Stimulated activated CD8-positive, alpha-beta memory T cell treated with anti-CD3 and anti-CD28 coated beads, Interleukin-4, amount 100 ng/mL, for 4 hours (primary cell): ENCODE measurements at places on chromosomes 5 and 9.

DNA sequence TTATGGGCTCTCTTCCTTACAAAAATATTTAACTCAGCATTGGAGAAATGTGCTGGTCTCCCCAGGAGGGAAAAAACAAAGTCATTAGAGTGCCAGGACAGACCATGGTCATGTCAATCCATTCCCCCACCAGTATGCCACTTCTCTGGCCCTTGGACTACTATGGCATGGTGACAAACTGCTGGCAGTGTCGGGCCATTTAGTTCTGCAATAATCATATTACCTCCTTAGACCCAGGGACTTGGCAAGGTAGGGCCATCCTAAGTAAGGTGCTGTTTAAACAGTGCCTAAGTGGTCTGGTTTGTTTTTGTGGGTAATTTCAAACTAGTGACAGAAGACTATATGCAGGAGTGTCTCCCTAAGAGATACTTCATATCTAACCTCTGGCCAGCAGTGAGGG, 177.8 kb upstream of the STK32A start:
- DNase-seq = no peak

DNA sequence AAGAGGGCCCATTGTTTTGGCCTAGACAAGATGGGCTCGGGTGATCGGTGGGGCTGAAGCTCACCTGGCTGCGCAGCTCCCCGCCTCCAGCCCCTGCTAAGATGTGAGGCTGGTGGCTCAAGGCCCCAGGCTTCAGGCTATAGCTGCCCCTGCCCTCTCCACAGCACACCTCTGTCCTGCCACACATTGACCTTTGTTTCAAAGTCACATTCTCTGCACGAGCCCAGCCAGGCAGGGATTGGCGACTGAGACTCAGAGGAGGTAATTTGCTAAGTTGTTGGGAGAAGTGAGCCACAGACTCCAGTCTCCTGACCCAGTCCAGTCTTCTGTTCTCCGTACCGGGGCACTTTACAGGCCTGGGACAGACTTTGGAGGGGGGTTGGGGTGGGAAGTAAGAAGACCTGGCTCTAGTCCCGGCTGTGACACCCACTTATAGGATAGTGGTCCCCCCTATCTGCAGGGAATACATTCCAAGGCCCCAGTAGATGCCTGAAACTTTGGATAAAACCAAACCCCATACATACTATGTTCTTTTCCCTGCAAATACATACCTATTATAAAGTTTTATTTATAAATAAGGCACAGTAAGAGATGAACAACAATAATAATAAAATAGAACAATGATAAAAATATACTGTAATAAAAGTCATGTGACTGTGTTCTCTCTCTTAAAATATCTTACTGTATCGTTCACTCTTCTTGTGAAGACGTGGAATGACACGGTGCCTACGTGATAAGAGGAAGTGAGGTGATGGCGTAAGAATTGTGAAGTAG, 13.3 kb downstream of the PDGFRB start:
- no peak for DNase-seq

GRCh38 chr9:17744786-17745185, 165.9 kb downstream of the SH3GL2 start:
- no peak for DNase-seq

GRCh38 chr9:86645303-86645702, 291.1 kb upstream of the TUT7 start:
- no peak for DNase-seq

DNA sequence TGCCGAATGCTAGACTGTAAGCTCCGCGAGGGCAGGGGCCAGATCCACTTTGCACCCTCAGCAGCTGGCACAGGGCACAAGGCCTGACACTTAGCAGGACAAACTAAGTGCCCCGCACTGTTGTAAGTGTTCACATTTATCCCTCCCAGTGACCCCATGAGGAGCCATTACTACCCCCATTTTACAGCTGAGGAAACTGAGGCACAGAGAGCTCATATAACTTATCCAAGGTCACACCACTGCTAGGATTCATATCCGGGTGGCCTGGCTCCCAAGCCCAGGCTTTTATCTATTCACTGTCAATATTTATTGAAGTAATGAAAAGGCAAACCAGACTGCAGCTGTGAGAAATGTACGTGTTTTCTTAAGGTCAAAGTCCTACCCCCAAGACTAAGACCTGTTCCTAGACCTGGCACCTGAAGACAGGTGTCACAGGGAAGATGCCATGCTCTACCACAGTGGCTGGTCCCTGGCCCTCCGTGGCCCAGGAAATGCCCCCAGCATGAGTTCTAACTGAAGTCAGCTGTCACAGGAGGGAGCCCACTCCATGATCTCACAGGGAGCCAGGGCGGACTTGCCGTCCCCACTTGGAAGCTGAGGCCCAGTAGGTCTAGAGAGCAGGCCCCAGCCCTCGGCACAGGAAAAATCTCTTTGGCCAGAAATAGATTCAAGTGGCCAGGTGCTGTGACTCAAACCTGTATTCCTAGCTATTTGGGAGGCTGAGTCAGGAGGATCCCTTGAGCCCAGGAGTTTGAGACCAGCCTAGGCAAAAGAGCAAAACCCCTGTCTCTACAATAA, 74.7 kb upstream of the IL17B start:
- no peak for DNase-seq

GRCh38 chr5:138635265-138635664, 60.1 kb upstream of the HSPA9 start:
- DNase-seq = no peak

- no peak for DNase-seq
These were observed 325.4 kb downstream of the RFX3 start for GRCh38 chr9:3200331-3200774.

- DNase-seq = no peak
These were observed 611.2 kb upstream of the ZNF608 start for GRCh38 chr5:125357660-125358059.

DNA sequence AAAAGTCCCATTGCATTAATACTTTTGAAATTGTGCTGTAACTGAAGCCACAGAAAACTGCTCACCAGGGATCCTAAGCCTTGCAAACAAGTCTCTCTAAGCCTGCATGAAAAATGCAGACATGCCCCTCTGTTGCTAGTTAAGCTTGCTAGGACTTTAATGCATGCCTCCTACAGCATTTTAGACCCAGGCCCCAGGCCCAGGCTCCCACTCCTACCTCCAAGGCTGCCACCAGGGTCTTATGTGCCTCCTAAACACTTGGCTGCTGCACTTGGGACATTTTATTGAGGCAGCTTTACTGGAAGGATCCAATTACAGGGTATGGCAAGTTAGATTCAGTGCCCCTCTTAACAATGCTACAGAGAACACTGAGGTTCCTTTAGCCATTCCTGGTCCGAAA, 467.3 kb upstream of the CLINT1 start:
- DNase-seq = no peak

DNA sequence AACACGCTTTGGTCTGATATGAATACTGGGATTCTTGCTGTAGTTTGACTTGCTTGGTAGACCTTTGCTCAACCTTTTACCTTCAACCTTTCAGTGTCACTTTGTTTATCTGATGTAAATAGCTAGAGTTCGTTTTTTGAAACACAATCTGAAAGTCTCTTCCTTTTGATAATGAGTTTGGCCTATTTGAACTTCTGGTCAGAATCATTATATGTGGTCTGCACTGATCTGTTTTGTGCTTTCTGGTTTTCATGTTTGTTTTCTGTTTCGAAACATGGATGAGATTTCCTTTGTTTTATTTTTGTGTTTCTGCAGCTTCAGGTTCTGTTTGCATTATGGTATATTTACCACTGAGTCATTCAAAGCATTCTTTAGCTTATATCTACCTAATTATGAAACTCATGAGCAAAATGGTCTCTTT, 217.5 kb downstream of the GABBR2 start:
- no peak for DNase-seq

- DNase-seq = no peak
These were observed 215.8 kb downstream of the ADAMTS12 start for GRCh38 chr5:33675958-33676464.

- DNase-seq = no peak
These were observed 5.2 kb upstream of the ITGA2 start for GRCh38 chr5:52983731-52984636.

- DNase-seq = no peak
These were observed 536.1 kb downstream of the ZNF608 start for GRCh38 chr5:124210111-124210910.

- DNase-seq = no peak
These were observed 71.8 kb upstream of the NFIL3 start for GRCh38 chr9:91495450-91495849.

GRCh38 chr5:135269199-135269598, 129.8 kb downstream of the MACROH2A1 start:
- no peak for DNase-seq

- DNase-seq = no peak
These were observed 1.7 kb downstream of the FREM1 start for GRCh38 chr9:14908295-14909180.

GRCh38 chr9:80097476-80097875, 525.7 kb downstream of the TLE4 start:
- DNase-seq = no peak

DNA sequence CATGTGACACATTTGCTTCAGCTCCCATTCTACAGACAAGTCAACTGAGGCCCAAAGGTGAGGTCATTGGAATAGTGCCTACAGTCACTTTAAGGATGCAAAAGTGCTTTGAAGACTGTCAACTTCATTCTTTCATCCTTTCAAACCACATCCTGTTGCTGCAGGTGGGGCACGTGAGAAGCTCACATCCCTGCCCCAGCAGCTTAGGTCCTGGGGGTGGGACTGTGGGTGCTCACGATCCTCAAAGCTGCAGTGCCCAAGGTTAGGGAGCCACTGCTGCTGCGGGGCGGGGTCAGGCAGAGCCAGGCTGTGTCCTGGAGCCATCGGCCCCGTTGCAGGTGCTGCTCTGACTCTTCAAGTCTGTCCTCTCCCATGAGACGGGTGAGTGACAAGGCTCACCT, 57.9 kb upstream of the IER5L start:
- DNase-seq = no peak

GRCh38 chr9:121557581-121558447, 58.2 kb upstream of the GGTA1 start:
- DNase-seq = no peak

GRCh38 chr9:82101475-82101874, 112.9 kb downstream of the SPATA31D1 start:
- DNase-seq = no peak

DNA sequence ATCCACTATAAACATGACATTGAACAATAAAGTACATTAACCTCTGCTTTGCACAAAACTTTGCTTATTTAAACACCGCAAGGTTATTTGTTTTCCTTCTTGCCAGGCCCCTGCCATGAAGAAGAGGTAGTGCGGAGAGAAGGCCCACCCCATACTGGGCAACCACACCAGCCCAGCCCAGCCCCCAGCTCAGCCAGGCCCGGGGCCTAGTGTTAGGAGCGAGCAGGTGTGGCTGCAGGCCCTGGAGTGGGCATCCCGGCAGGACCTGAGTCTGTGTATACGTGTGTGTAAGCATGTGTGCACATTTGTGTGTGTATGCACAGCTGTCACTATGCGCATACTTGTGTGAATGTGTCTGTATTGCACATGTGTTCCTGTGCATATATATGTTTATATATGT, 90.4 kb upstream of the MVB12B start:
- DNase-seq = no peak

- DNase-seq = no peak
These were observed 274.7 kb downstream of the FBXL7 start for GRCh38 chr5:15774632-15775031.

- DNase-seq = no peak
These were observed 60.8 kb upstream of the KLF9 start for GRCh38 chr9:70475211-70475610.

GRCh38 chr5:174692982-174693422, 31.4 kb upstream of the MSX2 start:
- no peak for DNase-seq

GRCh38 chr5:20241351-20241750, 253.4 kb upstream of the CDH18 start:
- no peak for DNase-seq

DNA sequence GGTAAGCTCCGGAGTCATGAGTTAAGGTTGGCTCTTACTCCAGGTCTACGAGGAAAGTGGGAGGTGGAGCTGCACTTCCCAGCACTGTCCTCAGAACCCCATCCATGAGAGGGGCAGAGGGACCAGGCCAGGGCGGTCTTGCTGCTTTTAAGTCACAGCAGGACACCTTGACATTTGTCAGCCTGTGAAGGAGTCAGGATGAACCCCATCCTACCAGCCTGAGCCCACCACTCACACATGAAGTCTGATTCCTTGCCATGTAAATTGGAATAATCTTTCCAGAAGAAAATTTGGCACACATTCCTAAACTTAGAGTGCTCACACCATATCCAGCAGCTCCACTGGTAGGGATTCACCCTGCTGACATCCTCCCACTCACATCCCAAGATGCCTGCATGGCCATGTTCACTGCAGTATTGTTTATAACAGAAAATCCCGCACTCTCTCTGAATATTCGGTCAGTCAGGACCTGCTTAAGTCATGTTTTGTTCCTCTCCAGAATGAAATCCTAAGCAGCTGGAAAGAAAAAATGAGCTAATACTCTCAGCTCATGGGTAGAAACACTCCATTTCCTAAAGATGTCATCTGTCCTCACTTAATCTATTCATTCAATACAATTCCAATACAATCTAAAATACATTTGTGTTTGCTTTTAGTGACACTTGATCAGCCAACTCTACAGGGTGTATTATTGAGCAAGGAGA, 79.3 kb upstream of the COL5A1 start:
- DNase-seq = no peak

GRCh38 chr5:77743181-77743580, 33.0 kb downstream of the TBCA start:
- DNase-seq = no peak

- DNase-seq = no peak
These were observed 195.9 kb upstream of the RAD23B start for GRCh38 chr9:107087222-107087621.

- DNase-seq = no peak
These were observed 5.4 kb upstream of the SLC1A3 start for GRCh38 chr5:36600917-36601527.

GRCh38 chr5:180179442-180180420, 29.3 kb downstream of the RASGEF1C start:
- DNase-seq = no peak

- DNase-seq = no peak
These were observed 731.5 kb upstream of the CDH9 start for GRCh38 chr5:27769748-27770402.

GRCh38 chr9:92707530-92707929, 37.6 kb upstream of the IPPK start:
- no peak for DNase-seq
